Heart left ventricle (tissue), 16 donors: ENCODE measurements at places on chromosomes 11 and 22.
A peak's percentile ranks its signal among the peaks of the same experiment; 100 is the strongest.

GRCh38 chr11:125312391-125312790 lies 147.8 kb downstream of the PKNOX2 start:
- H3K36me3 ChIP-seq = no peaks in the 10 kb centered on the region
- H3K4me3 ChIP-seq = no peak overlapping the region
- no peaks in the 10 kb centered on the region for H3K27me3 ChIP-seq
- DNase-seq = no peak
- no peak overlapping the region for H3K27ac ChIP-seq

DNA sequence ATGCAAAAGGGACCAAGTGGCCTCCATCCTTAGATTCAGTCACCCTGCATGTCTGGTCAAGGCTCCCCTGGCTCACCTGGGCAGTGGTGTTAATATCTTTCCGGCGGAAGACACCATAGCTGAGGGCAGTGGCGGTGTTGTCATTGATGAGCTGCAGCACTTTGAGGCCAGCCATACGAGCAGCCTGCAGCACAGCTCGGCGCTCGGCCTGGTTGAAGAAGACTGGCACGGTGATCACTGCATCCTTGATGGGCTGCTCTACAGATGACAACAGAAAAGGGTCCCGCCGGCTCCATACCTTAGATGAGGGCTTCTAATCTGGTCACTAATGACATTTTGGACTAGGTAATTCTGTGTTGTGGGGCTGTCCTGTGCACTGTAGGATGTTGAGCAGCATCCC lies 2.6 kb downstream of the HYOU1 start:
- no peaks in the 10 kb centered on the region for H3K27me3 ChIP-seq
- H3K4me3 ChIP-seq = no peak overlapping the region
- H3K4me1 ChIP-seq = peaks cover 13% of the 10 kb centered on the region
- no peak for DNase-seq

- H3K27ac ChIP-seq = peak overlapping the region; percentile 39
- H3K27me3 ChIP-seq = no peaks in the 10 kb centered on the region
- no peak overlapping the region for H3K4me3 ChIP-seq
- H3K36me3 ChIP-seq = peaks cover 52% of the 10 kb centered on the region
- H3K4me1 ChIP-seq = peaks cover 6% of the 10 kb centered on the region
- no peak for DNase-seq
Observed at GRCh38 chr22:37932821-37933578, 20.4 kb downstream of the C22orf23 start.

DNA sequence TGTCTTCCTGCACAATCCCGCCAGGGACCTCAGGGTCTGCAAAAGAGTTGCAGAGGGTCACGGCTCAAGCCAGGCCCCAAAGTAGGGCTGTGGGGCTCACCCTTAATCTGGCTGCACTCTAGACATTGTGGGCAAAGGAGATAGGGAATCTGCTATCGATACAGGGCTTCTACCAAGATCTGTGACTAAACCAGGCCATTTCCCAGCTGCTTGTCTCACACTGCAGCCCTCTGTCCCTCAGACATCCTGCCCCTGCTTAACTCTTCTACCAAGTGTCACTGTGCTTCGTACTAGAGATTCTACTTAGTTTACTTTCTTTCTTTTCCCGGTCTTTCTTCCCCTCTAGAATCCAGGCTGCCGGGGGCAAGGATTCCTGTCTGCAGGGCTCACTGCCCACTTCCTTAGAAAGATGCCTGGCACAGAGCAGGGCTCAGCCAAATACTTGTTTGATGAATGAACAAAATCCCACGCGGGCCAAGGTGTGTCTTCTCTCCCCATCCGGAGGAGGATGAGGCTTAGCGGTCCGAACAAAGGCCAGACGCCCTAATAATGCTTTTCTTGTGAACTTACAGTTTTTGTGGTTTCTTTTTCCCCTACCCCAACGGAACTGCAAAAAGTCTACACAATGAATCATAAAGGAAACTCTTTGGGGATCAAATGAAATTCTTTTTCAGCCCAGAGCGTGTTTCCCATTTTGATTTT lies 61.3 kb upstream of the ANO1 start:
- H3K27me3 ChIP-seq = no peaks in the 10 kb centered on the region
- no peak for DNase-seq
- H3K4me1 ChIP-seq = peaks cover 22% of the 10 kb centered on the region
- H3K4me3 ChIP-seq = no peak overlapping the region

GRCh38 chr11:2681408-2682145 lies 18.2 kb downstream of the KCNQ1OT1 start:
- no peak for DNase-seq
- no peaks in the 10 kb centered on the region for H3K4me1 ChIP-seq
- H3K27me3 ChIP-seq = no peaks in the 10 kb centered on the region
- no peak overlapping the region for H3K4me3 ChIP-seq
- H3K27ac ChIP-seq = no peak overlapping the region

- no peaks in the 10 kb centered on the region for H3K27me3 ChIP-seq
- H3K4me3 ChIP-seq = no peak overlapping the region
- no peak overlapping the region for H3K27ac ChIP-seq
- no peaks in the 10 kb centered on the region for H3K36me3 ChIP-seq
- peaks cover 30% of the 10 kb centered on the region for H3K4me1 ChIP-seq
Observed at GRCh38 chr11:45094958-45095690, 51.3 kb upstream of the PRDM11 start.

DNA sequence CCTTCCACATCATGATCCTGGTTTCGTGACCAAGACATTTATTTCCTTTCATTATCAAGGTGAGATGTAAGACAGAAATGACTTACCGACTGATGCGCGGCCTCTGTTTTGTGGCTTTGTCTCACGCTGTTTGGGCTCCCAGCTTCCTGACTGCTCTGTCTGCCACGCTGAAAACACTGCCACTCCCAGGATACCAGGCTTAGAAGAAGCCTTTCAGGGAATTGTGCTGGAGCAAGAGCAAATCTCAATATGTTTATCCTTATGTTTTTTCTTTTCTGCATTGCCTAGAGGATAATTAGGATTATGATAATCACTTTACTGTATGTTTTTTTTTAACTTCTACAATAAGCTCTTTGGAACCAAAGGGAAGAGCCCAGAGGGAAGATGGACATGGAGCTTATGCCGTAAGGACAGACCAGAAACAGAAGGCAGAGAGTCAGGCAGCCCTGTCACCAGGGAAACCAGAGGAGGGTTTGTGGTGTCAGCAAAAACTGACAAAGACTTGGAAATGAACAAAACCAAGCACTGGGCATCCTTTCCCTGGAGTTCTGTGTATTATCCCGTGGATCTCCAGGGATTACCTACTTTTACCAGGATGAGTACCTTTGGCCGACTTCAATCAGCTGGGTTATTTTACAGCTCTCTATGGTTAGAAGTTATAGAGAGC lies 68.2 kb upstream of the ISX start:
- no peaks in the 10 kb centered on the region for H3K4me1 ChIP-seq
- no peaks in the 10 kb centered on the region for H3K36me3 ChIP-seq
- H3K27ac ChIP-seq = no peak overlapping the region
- no peak for DNase-seq
- H3K27me3 ChIP-seq = no peaks in the 10 kb centered on the region

GRCh38 chr11:103779054-103779453 lies 257.4 kb upstream of the DDI1 start:
- no peak overlapping the region for H3K4me3 ChIP-seq
- no peak overlapping the region for H3K27ac ChIP-seq
- DNase-seq = no peak
- H3K36me3 ChIP-seq = no peaks in the 10 kb centered on the region
- no peaks in the 10 kb centered on the region for H3K4me1 ChIP-seq
- no peaks in the 10 kb centered on the region for H3K27me3 ChIP-seq

- no peaks in the 10 kb centered on the region for H3K27me3 ChIP-seq
- H3K4me1 ChIP-seq = no peaks in the 10 kb centered on the region
- no peaks in the 10 kb centered on the region for H3K36me3 ChIP-seq
- no peak for DNase-seq
- H3K4me3 ChIP-seq = no peak overlapping the region
Observed at GRCh38 chr11:92453055-92453454, 228.4 kb downstream of the FAT3 start.

DNA sequence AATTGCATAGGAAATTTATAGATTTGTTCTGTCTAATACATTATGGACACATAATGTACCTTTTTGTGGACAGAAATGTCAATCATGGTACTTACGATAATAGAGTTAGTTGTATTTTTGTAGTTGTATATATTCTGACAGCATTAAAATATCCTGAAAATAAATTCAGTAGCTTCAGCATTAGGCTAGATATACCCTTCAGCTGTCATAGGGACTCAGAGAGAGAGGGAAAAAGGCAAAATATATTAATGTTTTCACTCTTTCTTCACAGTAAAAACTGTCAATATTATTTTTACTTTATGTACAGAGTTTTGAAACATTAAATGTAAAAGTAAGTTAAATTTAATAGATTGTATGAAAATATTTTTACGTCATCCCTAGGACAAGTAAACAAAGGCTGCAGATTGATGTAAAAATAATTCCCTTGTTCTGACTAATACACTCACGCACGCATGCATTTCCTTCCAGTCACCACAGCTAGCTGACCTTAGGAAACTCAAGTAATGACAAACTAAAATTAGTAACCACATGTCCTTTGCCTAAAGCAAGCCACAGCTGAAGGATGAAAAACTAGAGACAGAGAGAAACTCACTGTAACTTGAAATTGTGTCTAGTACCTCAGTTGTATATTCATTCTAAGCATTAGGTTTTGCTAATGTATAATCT lies 104.7 kb upstream of the CARD18 start:
- peak; percentile 28 for DNase-seq
- H3K27ac ChIP-seq = peak overlapping the region; percentile 65
- H3K4me1 ChIP-seq = no peaks in the 10 kb centered on the region
- H3K36me3 ChIP-seq = no peaks in the 10 kb centered on the region
- H3K27me3 ChIP-seq = no peaks in the 10 kb centered on the region
